Activated B cell treated with CpG ODN at 0.5 μM for 24 hours (primary cell): ENCODE measurements at places on chromosomes 12 and 14. TPM values are rescaled to one million over a fixed set of nuclear protein-coding genes. Genes with fewer than 3 reads are reported as not detected.

DNA sequence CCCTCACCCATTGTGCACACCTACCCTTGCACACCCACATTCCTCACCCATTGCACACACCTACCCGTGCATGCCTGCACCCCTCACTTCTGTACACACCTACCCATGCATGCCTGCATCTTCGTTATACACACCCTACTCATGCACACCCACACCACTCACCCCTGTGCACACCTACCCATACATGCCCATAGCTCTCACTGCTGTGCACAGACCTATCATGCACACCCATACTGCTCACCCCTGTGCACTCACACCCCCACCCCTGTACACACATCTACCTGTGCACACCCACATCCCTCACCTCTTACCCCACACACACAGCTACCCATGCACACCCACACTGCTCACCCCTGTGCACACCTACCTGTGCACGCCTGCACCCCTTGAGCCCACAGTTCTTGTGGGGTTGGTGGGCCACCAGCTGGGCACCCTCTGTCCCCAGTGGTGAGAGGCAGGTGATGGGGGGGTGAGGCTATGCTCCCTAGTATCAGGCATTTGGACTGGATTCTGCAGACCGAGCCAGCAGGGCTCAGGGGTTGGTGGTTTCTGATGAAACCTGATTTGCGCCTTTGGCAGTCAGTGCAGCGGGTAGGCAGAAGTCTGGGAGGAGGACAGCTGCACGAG is 15.6 kb downstream of the CEP170B start:
- H3K27me3 ChIP-seq: peaks cover 4% of the 10 kb centered on the region
- no peaks in the 10 kb centered on the region for H3K4me1 ChIP-seq
- H3K36me3 ChIP-seq: no peaks in the 10 kb centered on the region
- no peak overlapping the region for H3K27ac ChIP-seq
- no peak overlapping the region for H3K4me3 ChIP-seq

- H3K4me1 ChIP-seq: no peaks in the 10 kb centered on the region
- no peaks in the 10 kb centered on the region for H3K36me3 ChIP-seq
- DNase-seq: no peak
- H3K27ac ChIP-seq: no peak overlapping the region
- peaks cover 36% of the 10 kb centered on the region for H3K27me3 ChIP-seq
- no peak overlapping the region for H3K4me3 ChIP-seq
These were observed 5.8 kb downstream of the EFS start for GRCh38 chr14:23359167-23359626.

DNA sequence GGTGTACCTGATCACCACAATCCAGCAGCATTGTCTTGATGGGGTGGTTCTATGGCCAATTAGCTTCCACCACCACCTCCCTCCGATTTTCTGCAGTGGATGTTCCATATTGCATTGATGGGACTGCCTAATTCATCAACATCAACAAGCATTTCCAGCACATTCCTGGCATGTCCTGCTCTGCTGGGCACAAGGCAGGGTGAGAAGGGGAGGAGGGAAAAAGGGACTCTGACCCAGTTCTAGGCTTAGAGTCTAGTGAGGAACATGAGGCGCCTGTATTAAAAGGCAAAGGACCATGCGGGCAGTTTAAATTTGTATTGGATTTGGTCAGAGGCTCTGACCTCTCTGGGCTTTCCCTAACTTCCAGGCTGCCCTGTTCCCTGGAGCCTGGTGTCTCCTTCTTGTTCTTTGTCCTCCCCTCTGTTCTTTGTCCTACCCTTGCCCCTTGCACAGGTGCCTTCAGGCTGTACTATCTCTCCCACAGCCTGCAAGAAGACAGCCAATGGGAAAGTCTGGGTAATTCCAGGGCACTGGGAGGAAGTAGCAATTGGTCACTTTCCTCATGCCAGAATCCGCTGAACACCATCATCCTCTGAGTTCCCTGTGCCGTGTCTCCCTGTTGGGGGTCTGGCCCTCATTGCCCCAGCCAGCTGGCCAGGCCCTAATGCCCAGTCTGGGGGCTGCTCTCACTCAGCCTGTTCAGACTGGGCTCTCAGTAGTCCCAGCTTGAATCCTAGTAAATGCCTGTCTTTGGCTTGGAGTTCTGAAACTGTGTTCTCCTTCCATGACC is 43.3 kb downstream of the TSPAN11 start:
- H3K27me3 ChIP-seq: no peaks in the 10 kb centered on the region
- no peaks in the 10 kb centered on the region for H3K36me3 ChIP-seq
- no peak overlapping the region for H3K27ac ChIP-seq
- H3K4me3 ChIP-seq: no peak overlapping the region

GRCh38 chr12:60630796-60631195 is 1035.0 kb downstream of the SLC16A7 start:
- no peaks in the 10 kb centered on the region for H3K4me1 ChIP-seq
- H3K27me3 ChIP-seq: no peaks in the 10 kb centered on the region
- H3K4me3 ChIP-seq: no peak overlapping the region
- no peak overlapping the region for H3K27ac ChIP-seq
- no peak for DNase-seq
- H3K36me3 ChIP-seq: no peaks in the 10 kb centered on the region

DNA sequence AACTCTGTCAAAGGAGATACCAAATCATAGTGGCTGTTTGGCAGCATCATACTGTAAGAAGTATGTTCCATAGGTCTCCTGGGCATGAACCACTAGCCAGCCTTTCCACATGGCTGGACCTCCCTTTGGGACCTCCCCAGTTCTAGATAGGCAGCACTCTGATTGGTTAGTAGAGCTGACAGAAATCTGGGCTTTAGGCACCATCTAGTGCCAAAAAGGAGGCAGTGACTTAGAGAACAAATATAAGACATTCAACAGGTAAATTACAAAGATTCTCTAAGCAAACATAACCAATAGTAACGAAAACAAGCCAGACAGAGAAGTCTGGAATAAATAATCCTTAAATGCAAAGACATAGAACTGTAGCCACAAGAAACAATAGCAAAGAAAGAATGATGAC is 148.0 kb upstream of the PDE3A start:
- no peaks in the 10 kb centered on the region for H3K27me3 ChIP-seq
- no peaks in the 10 kb centered on the region for H3K4me1 ChIP-seq
- H3K27ac ChIP-seq: no peak overlapping the region
- H3K4me3 ChIP-seq: no peak overlapping the region
- H3K36me3 ChIP-seq: no peaks in the 10 kb centered on the region

GRCh38 chr14:104536942-104537612 is 42.5 kb upstream of the C14orf180 start:
- no peaks in the 10 kb centered on the region for H3K36me3 ChIP-seq
- no peak overlapping the region for H3K4me3 ChIP-seq
- DNase-seq: no peak
- no peak overlapping the region for H3K27ac ChIP-seq
- peaks cover 2% of the 10 kb centered on the region for H3K4me1 ChIP-seq
- peaks cover 2% of the 10 kb centered on the region for H3K27me3 ChIP-seq

GRCh38 chr12:114662512-114663177 is 21.3 kb downstream of the TBX3 start:
- peaks cover 45% of the 10 kb centered on the region for H3K27me3 ChIP-seq
- no peak overlapping the region for H3K27ac ChIP-seq
- H3K36me3 ChIP-seq: no peaks in the 10 kb centered on the region
- DNase-seq: peak; percentile 44
- no peak overlapping the region for H3K4me3 ChIP-seq

DNA sequence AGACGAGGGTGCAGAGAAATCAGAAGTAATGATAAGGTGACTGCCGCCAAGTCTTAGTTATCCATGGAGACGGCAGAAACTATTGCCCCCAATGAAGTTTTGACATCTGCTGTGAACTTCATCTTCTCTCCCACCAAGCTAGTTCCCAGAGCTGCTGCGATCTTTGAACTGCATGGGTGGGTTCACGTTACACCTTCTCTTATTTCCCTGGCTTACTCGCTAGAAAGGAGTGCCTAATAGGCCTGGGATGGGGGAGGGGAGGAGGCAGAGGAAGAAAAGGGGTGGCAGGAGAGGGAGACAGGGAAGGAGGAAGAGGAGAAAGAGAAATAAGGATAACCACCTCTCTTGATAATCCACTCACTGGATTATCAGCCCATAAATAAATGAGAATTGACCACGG is 157.1 kb downstream of the NTF3 start:
- peaks cover 7% of the 10 kb centered on the region for H3K27me3 ChIP-seq
- no peak overlapping the region for H3K4me3 ChIP-seq
- no peak for DNase-seq
- H3K4me1 ChIP-seq: no peaks in the 10 kb centered on the region
- no peaks in the 10 kb centered on the region for H3K36me3 ChIP-seq

DNA sequence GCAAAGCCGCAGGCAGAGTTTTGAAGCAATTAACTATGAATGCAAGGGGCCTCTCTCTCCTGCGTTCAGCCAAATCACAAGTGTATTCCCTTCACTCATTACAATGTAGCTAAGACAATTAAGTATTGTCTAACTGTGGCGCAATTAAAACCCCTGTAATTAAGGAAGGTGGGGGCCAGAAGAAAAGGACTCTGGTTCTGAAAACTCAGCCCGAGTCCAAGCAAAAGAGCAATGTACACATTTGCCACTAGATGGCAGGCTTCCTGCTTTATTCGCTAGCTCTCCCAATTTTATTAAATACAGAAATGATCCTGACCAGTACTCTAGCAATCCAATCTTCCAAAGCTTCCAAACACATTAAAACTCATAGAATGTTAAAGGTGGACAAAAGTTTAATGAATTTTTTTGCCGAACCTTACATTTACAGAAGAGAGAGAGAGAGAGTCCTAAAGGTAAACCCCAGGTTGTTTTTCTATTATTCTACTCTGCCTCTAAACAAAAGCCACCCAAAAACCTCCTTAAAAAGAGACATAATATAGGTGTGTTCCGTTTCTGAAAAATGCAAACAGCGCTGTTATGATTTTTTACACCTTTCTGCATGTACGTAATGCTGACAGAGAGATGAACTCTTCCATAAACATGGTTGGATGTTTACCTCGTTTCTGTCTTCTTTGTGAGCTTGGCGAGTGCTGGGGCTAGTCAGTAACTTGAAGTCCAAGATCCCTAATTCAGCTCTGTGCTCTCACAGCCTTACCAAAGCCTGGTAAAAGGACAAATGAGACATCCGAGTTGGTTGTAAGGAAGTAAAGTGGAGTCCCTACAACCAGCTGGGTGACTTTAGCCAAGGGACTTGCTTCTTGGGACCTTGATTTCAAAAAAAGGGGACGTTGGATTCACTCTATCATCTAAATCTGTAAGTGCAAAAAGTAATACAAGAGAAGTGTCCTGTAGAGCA is 50.9 kb upstream of the VASH1 start:
- no peaks in the 10 kb centered on the region for H3K36me3 ChIP-seq
- H3K4me3 ChIP-seq: no peak overlapping the region
- no peak for DNase-seq
- H3K27ac ChIP-seq: no peak overlapping the region
- H3K4me1 ChIP-seq: no peaks in the 10 kb centered on the region

DNA sequence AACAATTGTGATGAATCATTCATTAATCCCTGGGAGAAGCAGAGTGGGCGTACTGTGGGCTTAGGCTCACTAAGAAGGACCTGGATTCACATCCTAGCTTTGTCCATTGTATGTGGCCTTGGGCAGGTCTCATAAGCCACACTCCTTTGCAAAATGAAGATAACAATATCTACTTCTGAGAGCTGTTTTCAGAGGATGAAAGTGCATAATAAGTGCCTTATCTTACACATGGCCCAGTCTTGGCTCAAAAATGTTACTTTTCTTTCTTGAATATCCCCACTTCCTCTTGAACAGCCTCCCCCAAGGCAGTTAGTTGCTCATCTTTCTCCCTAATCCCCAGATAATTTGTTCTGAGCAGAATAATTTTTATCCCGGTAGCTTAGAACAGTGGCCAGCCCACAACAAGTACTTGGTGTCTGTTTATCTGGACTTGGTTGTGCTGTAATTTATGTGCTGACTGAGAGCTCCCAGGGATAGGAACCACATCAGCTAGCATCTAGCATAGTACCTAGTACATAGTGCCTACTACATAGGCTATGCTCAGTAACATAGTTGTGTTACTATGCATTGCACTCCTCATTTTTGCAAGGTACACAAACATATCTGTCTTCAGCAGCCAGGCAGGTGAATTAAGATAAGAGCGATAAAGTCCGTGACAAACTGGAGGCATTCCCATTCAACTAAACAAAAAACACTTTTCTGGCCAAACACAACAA is 61.7 kb upstream of the NUDT4 start:
- H3K4me3 ChIP-seq: no peak overlapping the region
- no peak for DNase-seq
- no peaks in the 10 kb centered on the region for H3K27me3 ChIP-seq
- peaks cover 3% of the 10 kb centered on the region for H3K4me1 ChIP-seq
- H3K27ac ChIP-seq: no peak overlapping the region
- no peaks in the 10 kb centered on the region for H3K36me3 ChIP-seq

- peaks cover 14% of the 10 kb centered on the region for H3K4me1 ChIP-seq
- DNase-seq: peak; percentile 77
- H3K27me3 ChIP-seq: no peaks in the 10 kb centered on the region
- peak within 1 kb of the TSS; percentile 87 for H3K4me3 ChIP-seq
These were observed at the start of gene POLE2 for GRCh38 chr14:49687942-49688700. Gene POLE2, minus strand, starts transcription at chr14:49688214. Its CDS starts 11 bp downstream, at chr14:49688203.

- H3K36me3 ChIP-seq: no peaks in the 10 kb centered on the region
- no peak overlapping the region for H3K27ac ChIP-seq
- H3K4me1 ChIP-seq: peaks cover 2% of the 10 kb centered on the region
- DNase-seq: no peak
- no peak overlapping the region for H3K4me3 ChIP-seq
These were observed 197.3 kb upstream of the ARHGAP5 start for GRCh38 chr14:31879661-31880348.

DNA sequence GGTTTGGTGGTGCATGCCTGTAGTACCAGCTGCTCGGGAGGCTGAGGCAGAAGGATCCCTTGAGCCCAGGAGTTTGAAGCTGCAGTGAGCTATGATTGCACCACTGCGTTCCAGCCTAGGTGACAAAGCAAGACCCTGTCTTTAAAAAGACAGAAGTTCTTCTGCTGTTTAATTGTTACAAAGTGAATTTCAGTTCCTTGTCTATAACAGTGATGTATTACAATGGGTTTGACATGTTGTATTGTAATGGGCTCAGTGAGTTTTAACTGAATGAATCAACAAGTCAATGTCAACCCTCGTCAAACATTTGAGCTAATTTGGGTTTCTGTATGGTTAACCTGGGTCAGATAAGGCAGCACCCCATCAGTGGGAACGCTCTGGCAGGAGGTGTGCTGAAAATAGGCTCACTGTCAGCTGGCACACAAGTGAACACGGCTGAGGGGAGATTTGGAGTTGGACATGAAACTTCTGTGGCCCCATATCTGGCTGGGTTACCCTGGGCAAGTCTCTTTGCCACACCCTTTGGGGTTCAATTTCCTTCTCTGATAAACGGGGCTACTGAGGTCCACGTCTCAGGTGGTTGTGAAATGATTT is 14.0 kb upstream of the TRPV4 start:
- no peak overlapping the region for H3K4me3 ChIP-seq
- no peak for DNase-seq
- peaks cover 9% of the 10 kb centered on the region for H3K36me3 ChIP-seq

- no peak overlapping the region for H3K27ac ChIP-seq
- peaks cover 54% of the 10 kb centered on the region for H3K36me3 ChIP-seq
- no peak overlapping the region for H3K4me3 ChIP-seq
- no peaks in the 10 kb centered on the region for H3K27me3 ChIP-seq
- no peak for DNase-seq
These were observed 35.2 kb downstream of the BRMS1L start for GRCh38 chr14:35861204-35861868.

GRCh38 chr12:8950702-8951478 is 1.4 kb upstream of the M6PR start:
- peaks cover 49% of the 10 kb centered on the region for H3K4me1 ChIP-seq
- H3K27me3 ChIP-seq: no peaks in the 10 kb centered on the region
- peak overlapping the region; percentile 99 for H3K4me3 ChIP-seq

PTPN6 gene
- 371 and 393 TPM in 2 replicates for total RNA-seq

CAPRIN2 gene
- 17.5 and 18.7 TPM in 2 replicates for total RNA-seq

SLC17A8 gene
- not detected in 2 replicates for total RNA-seq

LPAR5 gene
- total RNA-seq: 27.7 and 30.4 TPM in 2 replicates

DDN gene
- total RNA-seq: 0.20 and 0.44 TPM in 2 replicates
